Mucosa of gallbladder (tissue), 1 donor: ENCODE measurements at places on chromosomes 4 and X. TPM values are rescaled to one million over a fixed set of nuclear protein-coding genes. Genes with fewer than 3 reads are reported as not detected.

DNA sequence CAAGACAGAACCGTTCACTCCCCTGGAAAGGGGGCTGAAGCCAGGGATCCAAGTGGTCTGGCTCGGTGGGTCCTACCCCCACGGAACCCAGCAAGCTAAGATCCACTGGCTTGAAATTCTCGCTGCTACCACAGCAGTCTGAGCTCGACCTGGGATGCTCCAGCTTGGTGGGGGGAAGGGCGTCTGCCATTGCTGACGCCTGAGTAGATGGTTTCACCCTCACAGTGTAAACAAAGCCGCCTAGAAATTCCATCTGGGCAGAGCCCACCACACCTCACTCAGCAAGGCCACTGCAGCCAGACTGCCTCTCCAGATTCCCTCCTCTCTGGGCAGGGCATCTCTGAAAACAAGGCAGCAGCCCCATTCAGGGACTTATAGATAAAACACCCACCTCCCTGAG lies 13.4 kb upstream of the PBDC1 start:
- DNase-seq: no peak

DNA sequence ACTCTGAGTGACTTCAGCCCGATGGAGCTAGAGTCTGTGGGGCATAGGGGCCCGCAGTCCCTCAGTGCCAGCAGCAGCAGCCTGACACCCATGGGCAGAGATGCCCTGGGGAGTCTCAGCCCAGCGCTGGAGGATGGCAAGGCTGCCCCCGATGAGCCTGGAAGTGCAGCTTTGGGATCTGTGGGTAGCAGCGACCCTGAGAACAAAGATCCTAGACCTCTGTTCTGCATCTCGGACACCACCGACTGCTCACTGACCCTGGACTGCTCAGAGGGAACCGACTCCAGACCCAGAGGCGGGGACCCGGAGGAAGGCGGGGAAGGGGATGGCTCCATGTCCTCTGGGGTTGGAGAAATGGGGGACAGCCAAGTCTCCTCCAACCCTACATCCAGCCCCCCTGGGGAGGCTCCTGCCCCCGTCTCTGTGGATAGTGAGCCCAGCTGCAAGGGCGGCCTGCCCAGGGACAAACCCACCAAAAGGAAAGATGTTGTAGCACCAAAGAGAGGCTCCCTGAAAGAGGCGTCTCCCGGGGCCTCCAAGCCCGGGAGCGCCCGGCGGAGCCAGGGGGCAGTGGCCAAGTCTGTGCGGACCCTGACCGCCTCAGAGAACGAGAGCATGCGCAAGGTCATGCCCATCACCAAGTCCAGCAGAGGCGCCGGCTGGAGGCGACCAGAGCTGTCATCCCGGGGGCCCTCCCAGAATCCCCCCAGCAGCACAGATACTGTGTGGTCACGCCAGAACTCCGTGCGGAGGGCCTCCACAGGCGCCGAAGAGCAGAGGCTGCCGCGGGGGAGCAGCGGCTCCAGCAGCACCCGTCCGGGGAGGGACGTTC lies 39.5 kb downstream of the FHDC1 start:
- no peak for DNase-seq

DNA sequence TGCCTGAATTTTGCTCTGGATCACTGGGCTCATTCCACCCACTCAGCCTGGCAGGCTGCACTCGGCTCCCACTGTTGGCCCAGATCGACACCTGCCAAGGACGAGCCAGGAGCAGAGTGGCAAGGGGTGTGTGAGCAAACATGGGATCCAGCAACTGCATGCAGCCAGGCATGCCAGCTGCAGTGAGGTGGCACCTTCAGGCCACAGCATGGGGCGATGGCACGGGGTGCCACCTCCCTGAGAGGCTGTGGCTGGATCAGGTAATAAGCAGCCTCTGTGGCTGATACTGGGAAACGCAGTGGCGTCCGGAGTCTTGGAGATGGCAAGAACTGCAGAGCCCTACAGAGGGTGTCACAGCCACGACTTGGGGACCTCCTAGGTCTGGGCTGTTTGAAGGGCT lies 244.5 kb upstream of the FSTL5 start:
- no peak for DNase-seq

DNA sequence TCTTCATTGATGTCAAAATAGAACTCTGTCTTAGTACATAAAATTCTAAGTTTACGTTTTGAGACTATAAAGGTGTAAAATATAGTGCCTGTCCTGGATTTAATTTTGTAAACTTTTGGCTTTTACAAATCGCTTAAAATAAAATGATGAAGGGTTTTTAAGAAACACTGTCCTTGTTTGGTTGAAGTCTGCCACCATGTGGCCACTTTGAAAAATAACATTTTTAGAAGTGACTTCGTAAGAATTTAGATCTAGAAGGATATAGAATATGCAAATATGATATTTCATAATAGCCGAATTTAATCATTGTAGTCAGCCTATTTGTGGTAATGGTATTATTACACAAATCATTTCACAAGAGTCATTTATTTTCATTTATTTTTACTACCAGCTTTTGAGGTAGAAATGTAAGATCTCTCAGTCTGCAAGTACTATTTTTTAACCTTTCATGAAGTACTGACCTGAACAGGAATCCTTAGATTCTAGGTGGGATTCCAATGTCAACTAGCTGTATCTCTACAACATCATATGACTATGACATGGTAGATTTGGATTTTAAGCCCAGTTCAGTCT lies 31.0 kb upstream of the FAT4 start:
- DNase-seq: no peak

PNMA6F gene
- not detected for total RNA-seq

DNA sequence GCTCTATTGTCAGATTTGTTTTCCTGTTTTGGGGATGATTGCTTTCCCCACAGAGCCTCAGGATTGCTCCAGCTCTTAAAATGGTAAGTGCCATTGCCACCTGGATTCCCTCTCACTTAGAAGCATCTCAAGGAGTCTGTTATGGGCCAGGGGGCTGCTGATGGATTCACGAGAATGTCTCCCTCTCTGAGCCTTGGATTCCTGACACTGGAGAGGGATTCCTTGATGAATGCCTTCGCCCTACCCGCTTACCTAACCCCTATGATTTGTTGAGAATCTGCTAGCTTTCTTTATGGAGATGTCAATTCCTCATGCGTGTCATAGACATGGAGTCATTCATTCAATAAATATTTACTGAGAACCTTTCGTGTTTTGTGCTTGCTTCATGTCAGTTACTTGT lies 36.9 kb upstream of the TENM3 start:
- no peak for DNase-seq

- no peak for DNase-seq
Measured at GRCh38 chr4:141246683-141247429, 26.2 kb downstream of the ZNF330 start.

DNA sequence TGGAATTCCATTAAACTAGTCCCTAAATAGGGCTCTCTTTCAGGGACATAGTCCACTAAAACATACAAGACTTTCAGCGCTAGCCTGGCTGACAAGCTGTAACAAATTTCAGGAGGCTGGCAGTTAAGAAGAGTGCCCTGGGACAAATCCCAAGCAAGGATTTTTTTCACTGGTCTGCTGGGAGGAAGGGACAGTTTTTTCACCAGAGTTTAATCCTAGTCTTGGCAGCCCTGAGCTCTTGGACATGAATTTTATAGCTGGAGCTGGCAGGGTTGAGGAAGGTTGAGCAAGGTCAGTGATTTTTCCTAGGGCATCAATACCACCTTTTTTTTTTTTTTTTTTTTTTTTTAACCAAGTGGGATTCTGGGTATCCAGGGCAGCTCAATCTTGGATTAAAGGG lies 184.4 kb downstream of the SH2D1A start:
- no peak for DNase-seq

- DNase-seq: no peak
Measured at GRCh38 chr4:139523076-139523475, 32.9 kb downstream of the SETD7 start.

ZRSR2 gene
- total RNA-seq: 11.7 TPM

DNA sequence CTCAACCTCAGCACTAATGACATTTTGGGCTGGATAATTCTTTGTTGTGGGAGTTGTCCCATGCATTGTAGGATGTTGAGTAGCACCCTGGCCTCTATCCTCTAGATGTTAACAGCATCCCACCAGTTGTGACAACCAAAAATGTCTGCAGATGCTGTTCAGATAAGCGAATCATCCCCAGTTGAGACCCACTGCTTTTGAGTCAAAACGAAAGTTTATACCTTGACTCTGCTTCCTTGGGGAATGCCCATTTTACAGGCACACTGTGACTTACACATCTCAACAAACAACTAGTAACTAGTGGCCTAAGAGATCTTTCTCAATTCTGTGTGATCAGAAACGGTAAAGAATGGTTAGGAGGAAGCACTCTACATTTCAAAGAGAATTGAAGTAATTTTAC lies 37.0 kb downstream of the SEPSECS start:
- DNase-seq: no peak

GCNA gene
- 2.0 TPM for total RNA-seq

DNA sequence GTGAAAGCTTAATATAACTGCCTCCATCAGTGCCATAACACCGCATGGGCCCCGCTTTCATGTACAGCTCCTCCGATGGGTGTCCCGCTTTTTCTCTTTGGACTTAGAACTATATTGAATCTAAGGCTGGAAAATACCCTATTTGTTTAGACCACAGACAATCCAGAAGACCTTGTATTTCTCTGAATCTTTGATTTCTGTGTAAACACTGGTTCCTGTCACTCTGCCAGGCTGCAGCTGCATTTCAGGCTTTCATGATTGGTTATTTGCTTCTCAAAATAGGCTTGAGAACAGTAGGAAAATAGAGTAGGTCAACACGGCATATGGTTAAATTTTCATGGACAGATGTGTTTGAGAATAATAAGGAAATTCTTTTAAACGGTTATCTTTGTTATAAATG lies 80.0 kb downstream of the NWD2 start:
- DNase-seq: no peak

RBM3 gene
- 46.0 TPM for total RNA-seq

GRCh38 chrX:126985981-126986380 lies 166.5 kb downstream of the PRR32 start:
- no peak for DNase-seq

TEX13C gene
- not detected for total RNA-seq

- no peak for DNase-seq
Measured at GRCh38 chrX:74178536-74178935, 125.4 kb upstream of the ZCCHC13 start.

- no peak for DNase-seq
Measured at GRCh38 chr4:46484881-46485280, 95.0 kb upstream of the GABRA2 start.

DNA sequence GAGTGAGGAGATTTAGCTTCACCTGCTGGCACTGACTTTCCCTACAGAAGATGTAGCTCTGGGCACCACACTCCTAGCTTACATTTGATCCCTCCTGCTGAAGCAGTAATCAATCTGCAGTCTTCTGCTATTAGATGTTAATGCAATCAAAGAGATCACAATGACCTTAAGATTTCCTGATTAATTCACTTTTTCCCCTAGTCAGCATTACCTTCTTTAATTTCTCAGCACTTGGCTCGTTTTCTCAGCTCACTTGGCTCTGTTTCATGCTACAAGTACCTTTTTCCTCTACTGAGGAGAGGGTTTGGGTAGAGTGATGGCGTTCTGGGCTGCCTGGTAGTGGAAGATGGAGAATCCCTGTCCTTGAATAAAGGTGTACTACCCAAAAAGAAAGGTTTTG lies 113.0 kb upstream of the PAK3 start:
- DNase-seq: no peak

SERPINA7 gene
- 0.26 TPM for total RNA-seq
